ENCODE measurements at places on chromosomes 12 and 14.
A peak's percentile ranks its signal among the peaks of the same experiment; 100 is the strongest.

DNA sequence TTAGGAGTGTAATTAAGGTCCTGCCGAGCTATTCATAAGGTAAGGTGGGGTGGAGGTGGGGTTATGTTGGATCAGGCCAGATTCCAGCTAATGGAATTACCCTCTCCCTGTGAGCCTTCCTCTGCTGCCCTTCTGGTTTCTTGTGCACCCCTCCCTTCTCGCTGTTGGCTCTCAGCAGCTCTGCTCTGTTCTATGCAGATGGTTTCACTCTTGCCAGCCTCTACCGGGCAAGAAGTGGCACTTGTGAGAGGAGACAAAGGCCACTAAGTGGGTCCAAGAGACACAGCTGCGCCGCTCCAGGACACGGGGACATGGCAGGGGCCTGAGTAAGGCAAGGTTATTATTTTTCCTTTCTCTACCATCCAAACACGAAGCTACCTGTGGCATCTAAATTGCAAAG is 334.4 kb downstream of the EMP1 start:
- DNase-seq = no peak

GRCh38 chr12:113591480-113591974 is 119.9 kb upstream of the LHX5 start:
- DNase-seq = no peak

- peak; percentile 90 for DNase-seq
Measured at GRCh38 chr12:32115404-32116104, 8.9 kb downstream of the BICD1 start.

DNA sequence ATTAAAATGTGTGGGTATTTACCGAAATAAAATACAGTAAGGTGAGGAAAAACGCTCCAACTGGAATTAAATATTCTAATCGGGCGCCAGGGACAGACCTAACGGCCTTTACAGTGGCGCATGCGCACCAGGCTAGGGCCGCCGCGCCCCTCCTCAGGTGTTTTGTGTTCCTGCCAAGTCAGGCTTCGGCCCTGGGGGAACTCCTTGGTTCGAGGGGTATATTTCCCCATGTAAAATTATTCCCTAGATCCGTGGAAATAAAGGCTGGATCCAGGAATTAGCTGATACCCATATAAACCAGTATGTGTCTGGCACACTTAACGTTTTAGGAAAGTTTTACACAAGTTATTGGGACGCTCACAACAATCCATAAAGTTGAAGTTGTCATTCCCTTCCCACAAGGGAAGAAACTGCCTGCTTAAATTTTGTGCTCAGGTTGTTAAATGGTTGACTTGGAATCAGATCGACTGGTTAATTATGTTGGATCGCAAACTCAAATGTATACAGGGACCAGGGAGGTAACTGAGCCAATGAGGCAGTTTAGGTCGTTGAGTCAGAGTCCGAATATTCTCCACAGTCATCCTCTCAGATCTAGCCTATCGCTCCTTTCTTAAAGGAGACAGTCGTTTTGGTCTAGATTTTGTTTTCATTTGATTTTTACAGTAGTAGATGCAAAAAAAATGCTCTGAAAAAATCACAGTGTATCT is 621 bp upstream of the ANAPC7 start:
- DNase-seq = peak; percentile 78

- DNase-seq = no peak
Measured at GRCh38 chr12:40158592-40159111, 52.8 kb upstream of the SLC2A13 start.

- DNase-seq = no peak
Measured at GRCh38 chr12:121274036-121274763, 22.3 kb downstream of the CAMKK2 start.

DNA sequence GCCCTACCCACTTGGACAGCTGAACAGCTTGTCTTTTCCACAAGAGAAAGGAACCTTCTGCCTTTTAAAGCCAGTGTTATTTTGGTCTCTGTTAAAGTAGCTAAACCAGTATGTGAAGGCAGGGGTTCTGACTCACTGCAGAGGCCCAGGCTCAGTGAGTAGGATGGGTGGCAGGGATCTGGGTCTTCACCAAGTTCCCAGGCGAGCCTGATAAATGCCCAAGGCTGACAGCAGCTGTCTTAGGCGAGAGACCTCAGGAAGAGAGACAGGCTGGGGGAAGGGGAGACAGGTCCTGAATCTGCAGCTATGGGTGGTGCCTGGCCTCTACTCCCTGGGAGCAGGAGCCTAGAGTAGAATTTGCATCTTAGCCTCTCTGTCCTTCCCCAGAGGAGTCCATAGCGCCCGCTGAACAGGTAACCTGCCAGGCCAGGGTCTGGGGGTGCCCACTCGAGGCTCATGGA is 18.1 kb upstream of the KIF26A start:
- DNase-seq = no peak

- DNase-seq = no peak
Measured at GRCh38 chr12:112685321-112685720, 106.2 kb upstream of the RPH3A start.

GRCh38 chr14:78440356-78440894 is 270.3 kb downstream of the NRXN3 start:
- no peak for DNase-seq

- no peak for DNase-seq
Measured at GRCh38 chr12:105231396-105231795, 4.6 kb downstream of the APPL2 start.

GRCh38 chr14:85501751-85502150 is 28.2 kb upstream of the FLRT2 start:
- DNase-seq = no peak

GRCh38 chr12:47816403-47817271 is 3.1 kb downstream of the HDAC7 start:
- no peak for DNase-seq

DNA sequence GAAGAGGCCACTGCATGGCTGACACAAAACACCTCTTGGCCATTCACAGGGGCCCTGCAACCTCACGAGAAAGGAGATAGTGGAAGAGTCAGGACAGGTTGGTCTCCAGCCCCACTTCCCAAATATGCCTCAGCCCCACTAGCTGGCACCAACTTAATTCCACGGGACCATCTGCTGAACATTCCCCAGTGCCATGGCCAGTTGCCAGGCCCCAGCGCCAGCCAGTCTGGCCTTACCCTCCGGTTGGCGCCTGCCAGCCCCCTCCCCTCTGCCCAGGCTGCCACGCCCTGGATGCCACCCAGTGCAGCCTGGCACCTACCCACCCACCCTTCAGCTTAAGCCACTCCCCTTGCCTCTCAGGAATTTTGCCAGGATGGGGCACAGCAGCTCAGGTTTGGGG is 21.2 kb upstream of the HSPB8 start:
- DNase-seq = no peak

DNA sequence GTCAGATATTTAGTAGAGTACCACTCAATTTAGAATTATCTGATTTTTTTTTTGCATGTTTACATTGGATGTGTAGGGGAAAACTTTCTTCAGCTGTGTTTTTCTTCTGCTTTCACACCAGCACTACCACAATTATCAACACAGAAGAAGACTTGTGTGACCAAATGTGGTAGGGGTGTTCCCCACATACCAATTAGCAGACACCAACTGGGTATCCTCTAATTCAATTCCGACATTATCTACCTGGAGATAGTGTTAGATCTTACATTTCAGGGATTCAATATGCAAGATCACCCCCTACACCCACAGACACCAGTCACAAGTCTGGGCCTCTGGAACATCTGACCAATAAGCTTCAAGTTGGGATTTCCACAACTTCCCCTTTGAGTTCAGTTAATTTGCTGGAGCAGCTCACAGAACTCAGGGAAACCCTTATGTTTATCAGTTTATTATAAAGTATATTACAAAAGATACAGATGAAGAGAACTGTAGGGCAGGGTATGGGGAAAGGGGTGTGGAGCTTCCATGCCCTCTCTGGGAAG is 4.1 kb upstream of the KLRG1 start:
- no peak for DNase-seq

- DNase-seq = no peak
Measured at GRCh38 chr14:38882533-38882932, 220.5 kb downstream of the SEC23A start.

DNA sequence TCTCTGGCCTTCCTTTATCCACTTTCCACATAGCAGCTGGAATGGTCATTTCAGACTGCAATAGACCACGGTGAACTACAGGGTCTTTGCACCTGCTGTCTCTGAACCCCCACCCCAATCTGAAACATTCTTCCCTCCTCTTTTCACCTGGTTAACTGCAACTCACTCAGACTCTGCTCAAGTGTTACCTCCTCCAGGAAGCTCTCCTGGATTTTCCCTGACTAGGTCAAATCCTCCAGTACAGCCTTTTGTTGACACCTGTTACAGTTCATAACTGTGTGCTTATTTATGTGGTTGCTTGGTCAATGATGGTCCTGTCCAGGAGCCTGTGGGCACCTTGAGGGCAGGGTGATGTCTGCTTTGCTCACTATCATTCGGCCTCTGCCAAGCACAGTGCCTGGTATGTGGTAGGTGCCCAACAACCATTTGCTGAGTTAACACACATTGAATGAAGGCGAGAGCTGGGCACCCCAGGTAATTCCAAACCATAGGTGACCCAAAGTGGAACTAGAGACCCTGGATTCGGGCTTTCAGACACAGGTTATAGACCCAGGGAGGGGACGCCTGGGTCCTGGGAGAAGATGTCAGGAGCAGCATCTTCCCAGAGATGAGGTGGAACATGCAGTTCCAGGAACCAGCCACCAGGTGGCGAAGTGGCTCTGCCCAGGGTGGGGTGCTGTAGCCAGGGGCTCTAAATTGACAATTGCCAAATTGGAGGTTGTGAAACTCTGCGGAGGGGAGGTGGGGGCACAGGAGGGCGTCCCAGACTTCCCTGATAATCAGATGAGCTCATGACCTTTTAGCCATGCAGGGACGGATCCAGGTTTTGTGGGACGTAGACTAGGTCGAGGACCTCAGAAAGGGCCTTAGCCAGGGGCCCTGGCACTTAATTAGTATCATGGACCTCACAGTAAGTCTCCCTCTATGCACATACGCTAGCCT is 28.1 kb downstream of the TRPV4 start:
- DNase-seq = peak; percentile 83

DNA sequence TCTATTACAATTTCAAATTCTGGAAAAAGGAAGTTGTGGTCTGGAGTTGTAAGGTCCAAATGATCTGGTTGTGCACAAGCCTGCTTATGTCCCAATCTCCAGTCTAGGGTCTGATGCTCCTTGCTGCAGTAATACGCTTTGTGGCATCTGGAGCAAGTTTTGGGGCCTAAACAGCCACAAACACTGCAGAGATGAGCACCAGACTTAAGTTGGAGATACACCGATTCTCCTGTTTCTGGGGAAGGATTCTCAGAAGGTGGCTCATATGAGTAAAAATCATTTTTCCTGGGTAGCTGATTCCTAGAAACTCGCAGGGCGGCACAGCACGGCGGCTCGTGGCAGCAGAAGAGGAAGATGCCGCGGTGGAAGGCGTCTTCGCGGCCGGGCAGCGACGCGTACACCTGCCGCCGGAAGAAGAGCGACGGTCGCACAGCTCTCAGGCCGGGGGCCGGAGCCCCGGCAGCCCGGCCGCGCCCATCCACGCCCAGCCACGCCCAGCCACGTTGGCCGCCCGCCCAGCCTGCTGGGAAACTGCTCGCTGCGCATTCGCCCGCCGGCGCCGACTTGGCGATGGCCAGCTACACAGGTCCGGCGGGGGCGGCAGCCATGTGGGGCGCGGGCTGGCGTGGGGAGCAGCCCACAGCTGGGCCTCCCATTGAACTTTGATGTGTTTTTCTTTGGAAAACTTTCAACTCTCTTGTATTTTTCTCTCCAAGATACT is 129.0 kb downstream of the ASCL4 start:
- DNase-seq = peak; percentile 69

DNA sequence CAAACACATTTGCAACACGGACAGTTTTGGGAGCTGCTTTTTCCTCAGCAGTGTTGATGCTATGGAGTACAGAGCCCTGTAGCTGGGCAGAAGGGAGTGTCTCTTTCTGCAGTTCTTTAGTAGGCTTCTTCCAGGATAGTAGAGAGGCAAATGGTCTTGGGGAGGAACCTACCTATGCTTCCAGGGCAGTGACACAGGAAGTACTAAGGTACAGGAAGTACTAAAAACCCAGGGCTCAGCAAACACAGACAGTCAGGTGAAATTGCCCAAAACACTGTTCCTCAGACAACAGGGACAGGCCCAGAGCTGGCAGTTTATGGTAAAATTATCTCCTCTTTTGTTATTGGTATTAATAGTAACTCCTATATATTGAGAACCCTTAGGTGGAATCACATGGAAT is 217.6 kb downstream of the TTC8 start:
- DNase-seq = no peak

DNA sequence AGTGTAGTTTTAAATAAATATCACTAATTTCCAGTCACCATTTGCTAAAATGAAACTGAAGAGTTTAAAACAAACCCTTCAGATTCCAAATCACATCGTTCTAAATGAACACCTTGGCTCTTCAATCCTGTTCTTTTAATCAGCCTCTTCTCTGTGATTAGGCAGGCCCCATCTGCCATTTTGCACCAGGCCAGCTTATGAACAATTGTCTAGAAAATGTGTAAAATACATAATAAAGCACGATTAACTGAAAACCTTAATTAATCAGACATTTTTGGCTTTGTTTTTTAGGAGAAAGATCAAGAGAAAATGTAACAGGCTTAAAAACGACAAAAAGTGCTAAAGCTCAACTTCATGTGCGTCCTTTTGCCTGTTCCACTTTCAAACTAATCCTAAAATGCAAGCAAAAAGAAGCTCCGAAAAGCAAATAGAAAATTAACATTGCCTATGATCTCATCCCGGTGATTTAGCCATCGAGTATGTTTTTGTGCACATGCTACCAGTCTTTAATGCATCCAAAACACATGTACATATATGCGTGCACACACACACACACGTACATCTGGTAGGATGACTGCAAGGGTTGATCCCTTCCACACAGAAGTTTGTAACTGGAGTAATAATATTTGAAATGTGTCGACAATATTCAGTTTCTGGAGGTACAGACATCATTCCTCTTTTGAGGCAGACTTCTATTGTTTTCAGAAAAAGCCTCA is 288.6 kb downstream of the FOXN3 start:
- DNase-seq = no peak

- DNase-seq = no peak
Measured at GRCh38 chr12:9115731-9116559, at the start of gene A2M. A2M (minus strand) TSS chr12:9115919; CDS start chr12:9115849, 70 bp downstream.

GRCh38 chr12:115934046-115934445 is 343.4 kb downstream of the MED13L start:
- DNase-seq = peak; percentile 67

DNA sequence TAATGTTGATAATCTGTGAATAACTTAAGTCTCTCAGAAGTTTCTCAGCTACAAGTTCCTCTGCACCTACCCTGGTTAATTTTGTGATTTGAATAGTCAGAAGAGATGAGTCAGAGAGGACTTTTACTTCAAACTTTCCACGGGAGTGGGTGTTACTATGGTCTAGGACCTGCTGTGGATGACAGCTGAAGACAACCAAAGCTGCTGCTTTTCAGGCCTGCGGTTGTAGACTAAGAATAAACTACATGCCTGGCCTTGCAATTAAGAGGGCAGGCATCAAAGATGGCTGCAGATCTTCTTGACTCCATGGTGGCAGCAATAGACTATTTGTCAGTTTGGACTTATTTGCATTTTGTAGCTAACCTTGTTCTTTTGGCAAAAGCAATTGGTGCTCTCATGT is 227.1 kb upstream of the KRR1 start:
- DNase-seq = no peak

- no peak for DNase-seq
Measured at GRCh38 chr12:123657211-123657610, 13.7 kb upstream of the TCTN2 start.

Measured in sciatic nerve (tissue), 2 donors.